ENCODE measurements at places on chromosomes 11 and 22.

DNA sequence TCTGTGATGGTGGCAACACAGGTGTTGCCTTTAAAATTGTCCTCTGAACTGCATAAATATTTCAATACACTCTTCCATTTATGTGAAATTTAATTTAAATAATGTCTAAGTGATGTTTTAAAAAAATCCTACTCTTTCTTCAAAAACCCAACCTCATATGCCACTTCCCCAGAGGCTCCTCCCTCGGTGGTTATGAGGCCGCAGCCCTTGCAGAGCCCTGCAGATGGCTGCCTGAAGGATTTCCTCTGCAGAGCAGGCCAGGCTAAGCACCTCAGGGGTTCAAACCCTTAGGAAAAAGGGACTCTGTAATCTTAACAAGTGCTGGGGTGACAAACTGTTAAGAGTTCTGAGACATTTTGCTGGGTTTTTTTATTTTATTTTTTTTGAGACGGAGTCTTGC lies 25.2 kb downstream of the MORC2 start:
- DNase-seq, result no peak

GRCh38 chr22:44429941-44430587 lies 68.0 kb downstream of the RTL6 start:
- DNase-seq, result no peak

GRCh38 chr11:57335023-57335342 lies 709 bp downstream of the SSRP1 start:
- DNase-seq, result no peak

DNA sequence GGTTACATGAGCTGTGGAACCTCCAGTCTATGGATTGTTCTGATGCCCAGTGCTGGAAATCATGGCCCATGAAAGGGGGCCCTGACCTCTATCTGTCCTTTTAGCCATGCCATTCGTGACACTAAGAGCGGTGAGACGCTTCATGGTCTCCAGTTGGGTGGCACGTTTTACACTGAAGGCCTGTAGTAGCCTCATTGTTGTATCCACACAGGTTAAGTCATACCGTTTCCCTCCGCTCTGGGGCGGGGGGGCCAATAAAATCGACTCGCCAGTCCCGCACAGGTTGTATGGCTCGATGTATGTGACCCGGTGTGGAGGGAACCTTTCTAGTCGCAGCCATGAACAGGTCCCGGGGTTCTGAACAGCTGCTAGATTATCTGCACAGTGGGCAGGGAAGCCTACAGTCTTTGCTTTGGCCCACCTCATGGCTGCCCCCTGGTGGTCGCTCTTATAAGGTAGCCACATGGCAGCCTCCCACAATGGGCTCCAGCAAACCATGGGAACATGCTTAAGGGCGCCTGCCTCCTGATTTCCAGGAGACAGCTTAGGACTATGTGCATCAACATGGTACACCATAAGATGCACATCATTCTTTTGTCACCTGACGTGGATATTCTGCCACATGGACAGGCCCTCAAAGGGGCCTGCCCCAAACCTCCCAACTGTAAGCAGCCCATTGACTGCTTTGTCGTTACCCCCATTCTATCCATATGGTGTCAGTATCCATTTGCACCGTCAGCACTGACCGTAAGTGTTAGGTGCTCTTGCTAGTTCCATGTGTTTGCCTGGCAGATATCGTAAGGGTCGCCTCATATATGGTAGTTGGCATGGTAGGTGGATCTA lies 19.7 kb upstream of the APOL3 start:
- peak; percentile 87 for DNase-seq

DNA sequence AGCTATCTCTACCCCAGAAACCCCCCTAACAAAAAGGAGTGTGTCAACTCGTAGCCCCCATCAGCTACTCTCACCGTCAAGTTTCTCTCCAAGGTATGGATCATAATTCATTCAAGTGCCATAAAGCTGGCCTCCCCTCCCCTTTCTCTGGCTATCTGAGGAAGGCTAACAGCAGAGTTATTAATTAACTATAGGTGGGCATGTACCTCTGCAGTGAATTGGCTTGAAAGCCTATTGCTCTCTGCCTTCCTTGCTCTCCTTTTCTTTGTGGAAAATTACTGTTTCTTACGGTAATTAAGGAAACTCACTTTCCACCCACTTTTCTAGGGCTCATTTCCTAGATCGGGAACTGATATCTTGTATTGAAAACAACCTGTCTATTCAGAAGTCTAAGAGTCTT lies 14.1 kb downstream of the POLA2 start:
- no peak for DNase-seq

GRCh38 chr11:128988242-128988970 lies 45.7 kb upstream of the TP53AIP1 start:
- DNase-seq, result peak; percentile 10

DNA sequence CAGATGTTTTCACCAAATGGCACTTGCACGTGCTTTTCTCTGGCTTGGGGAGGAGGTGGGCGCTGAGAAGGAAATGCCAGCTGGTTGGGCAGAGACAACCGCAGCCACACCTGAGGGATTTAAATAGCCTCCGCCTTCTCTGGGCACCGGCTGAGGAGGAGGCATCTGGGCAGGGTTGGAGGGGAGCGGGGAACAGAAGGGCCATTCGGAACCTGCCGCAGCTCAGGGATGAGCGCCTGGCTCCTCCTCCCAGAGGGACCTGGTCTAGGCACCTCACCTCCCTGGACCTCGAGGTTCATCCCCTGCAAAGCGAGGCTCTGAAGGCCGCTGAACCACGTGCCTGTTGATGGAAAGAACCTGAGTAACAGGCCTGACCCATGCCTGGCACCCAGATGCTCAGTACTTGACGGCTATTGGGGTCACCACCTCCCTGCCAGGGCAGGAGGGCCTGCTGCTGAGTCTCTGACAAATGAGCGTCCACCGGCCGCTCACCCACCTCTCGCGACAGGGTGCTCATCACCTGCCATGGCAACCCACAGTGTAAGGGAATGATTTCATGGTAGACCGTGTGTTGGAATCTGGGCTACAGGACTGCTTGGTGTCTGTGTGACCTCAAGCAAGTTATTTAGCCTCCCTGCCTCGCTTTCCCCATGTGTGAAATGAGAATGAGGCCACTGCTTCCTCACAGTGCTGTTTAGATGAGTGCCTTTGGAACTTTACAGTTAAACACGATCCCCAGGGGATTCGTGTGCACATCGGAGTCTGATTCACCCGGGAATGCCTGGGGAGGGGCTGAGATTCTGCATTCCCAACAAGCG lies 2.0 kb upstream of the KDELR3 start:
- no peak for DNase-seq

DNA sequence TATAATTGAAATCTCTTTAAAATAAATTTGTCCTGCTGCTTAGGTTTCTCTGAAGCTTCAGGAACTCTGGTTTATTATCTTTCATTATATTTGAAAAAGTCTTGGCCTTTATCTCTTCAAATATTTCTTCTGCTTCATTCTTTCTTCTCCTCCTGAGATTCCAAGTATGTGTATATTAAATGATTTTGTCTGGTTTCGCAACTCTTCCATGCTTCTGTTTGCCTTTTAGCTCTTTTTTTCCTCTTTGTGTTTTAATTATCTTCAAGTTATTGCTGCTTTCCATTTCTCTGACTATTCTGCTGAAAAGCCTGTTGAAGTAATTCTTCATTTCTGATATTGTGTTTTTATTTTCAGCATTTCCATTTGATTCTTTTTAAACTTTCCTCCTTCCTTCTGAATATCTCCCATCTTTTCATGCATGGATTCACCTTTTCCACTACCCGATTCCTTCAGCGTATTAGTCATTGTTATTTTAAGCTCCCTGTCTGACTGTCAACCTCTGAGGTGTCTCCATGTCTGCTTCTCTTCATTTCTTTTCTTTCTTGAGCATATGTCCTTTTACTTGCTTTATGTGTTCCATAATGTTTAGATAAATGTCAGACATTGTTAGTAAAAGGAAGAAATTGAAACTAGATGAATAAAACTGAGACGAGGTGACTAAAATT lies 46.6 kb upstream of the CTSC start:
- no peak for DNase-seq

- no peak for DNase-seq
These were observed 45.4 kb upstream of the CCDC188 start for GRCh38 chr22:20196094-20196842.

DNA sequence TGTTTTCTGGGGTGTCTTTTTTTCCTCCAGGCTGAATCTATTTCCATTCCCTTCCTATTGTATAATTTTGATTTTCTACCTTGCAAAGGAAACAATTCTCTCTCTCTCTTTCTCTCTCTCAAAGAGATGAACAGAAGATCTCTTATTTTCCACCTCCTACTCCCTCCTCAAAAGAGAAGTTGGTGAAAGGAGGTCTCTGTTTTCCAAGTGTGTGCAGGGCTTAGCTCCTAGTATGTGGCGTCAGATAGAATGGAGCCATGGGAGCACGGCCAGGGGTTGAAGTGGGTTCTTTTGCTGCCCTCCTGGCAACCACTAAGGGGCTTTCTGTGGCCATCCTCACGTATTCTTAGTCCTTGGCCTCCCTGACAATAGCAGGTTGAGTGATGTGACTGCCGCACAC lies 480 bp downstream of the TRIM34 start:
- no peak for DNase-seq

GRCh38 chr22:38177926-38178604 lies 3.6 kb downstream of the PLA2G6 start:
- peak; percentile 85 for DNase-seq

DNA sequence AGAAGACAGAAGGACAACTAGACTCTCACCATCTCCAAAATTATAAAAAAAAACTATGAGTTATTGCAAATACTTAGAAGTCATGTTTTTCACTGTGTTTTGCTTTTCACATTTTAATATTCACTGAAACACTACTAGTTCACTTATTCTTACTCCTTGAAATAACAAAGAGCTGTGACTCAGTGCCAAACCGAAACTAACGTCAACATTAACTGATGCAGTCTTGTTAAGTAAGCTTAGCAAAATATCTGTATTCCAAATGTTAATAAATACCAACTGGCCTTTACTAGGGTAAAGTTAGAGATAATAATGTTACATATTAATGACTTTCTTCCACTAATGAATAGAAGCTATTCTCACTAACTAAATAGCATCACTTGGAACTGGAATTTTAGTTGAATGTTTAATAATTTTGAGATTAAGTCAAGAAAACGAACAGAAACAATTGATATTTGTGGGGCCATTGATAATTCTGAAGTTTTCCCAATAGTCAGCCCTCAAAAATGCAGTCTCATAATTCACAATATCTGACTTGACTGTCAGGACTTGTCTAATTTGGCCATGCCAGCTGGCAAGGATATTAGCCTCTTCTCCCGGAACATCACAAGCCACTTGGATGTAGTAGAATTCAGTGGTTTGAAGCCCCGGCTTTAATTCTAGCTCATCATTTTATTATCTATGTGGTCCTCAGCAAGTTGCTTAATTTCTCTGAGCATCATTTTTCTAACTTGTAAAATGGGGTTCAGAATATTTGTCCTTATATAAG lies 230.1 kb upstream of the DDI1 start:
- DNase-seq, result peak; percentile 39

- no peak for DNase-seq
These were observed 101.1 kb downstream of the GRIK4 start for GRCh38 chr11:120612513-120613263.

DNA sequence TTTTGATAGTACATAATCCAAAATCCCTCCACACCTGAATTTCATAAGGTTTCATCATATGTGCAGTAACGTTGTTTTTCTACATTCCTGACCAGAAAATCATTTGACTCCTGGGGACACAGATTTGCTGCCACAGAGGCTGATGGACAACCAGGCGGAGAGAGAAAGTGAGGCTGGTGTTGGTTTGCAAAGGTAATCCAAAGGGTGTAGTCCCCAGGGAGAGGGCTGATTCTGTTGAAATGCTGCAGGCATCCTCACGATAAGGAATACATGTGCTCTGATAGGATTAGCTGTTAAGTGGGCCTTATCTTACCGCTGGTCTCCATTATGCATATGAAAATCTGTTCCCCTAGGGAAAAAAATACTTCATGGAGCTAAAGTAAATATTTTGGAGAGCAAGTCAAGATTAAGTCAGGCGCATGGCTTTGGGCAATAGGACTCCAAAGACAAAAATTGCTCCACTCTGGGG lies 8.1 kb downstream of the APOL6 start:
- no peak for DNase-seq

DNA sequence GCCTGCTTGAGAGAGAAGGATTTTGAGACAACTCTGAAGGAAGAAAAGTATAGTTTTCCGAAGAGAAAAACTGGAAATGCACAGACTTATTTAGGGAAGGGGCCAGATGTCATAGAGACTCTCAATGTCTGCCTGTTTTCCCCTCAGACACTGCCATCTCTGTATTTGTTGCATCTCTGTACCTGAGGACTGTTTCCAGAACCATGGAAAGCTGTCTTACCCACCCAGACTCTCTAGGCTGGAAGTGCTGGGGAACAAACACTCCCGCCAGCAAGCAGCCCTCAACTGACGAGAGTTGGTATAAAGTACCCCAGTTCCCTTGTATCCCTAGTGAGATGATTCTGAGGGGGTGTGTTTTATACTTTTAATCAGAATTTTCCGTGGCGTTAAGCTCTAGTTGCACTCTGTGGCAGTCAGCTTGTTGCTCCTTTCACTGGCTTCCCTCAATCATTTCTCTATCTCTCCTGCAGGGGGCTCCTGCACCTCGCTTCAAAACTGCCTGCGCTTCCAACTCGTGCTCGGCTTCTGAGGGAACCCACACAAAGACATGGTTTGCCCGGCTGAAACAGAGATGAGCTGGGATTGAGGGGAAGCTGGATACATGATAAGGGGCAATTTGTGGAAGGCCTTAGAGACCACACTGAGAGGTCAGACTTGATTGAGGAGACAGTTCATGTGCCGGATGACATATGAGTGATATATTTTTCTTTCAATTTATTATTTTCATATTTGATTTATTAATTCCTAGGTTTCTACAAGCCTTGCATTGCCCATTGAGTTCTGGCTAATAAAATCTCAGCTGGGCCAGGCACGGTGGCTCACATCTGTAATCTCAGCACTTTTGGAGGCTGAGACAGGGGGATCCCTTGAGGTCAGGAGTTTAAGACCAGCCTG lies 36.9 kb upstream of the CLPB start:
- DNase-seq, result peak; percentile 77

DNA sequence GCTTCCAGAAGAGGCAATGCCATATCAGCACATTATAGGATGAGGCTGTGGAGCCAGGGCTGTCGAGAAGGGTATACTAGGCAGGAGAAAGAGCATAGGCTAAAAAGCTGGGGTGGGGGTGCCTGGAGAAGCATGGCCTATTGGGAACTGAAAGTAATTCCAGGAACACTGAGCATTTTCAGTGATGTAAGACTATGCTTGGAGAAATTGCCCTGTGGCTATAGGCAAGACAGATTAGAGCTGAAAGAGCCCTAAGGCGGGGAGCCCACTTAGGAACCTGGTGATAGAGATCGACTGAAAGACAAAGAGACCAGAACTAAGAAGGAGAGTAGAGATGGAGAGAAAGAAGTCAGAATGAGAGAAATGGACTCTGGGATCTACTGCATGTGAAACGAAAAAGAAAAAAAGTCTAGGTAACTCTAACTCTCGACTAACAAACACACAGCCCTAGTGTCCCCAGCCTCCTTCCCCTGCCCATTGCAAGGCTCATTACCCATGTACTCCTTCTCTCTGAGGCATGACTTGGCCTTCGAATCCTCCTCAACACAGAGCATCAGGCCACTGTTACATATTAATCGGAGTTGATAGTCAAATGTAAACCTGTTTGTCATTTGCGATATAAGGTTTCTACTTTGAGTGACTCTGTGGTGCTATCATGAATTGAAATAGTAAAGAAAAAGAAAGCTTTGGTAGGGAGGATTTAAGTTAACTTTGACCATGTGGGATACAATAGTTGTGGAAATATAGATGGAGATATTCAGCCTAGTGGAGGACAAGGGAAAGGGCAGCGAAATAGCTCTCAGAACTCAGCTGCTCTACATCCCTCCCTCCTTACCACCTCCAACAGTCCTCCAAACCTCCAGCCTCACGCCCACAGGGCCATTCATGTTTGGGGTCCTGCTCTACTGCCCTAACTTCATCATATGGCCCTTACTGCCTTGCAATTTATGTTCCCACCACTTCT lies 52.3 kb upstream of the BMAL1 start:
- DNase-seq, result no peak
